ENCODE measurements at places on chromosomes 4 and X.

DNA sequence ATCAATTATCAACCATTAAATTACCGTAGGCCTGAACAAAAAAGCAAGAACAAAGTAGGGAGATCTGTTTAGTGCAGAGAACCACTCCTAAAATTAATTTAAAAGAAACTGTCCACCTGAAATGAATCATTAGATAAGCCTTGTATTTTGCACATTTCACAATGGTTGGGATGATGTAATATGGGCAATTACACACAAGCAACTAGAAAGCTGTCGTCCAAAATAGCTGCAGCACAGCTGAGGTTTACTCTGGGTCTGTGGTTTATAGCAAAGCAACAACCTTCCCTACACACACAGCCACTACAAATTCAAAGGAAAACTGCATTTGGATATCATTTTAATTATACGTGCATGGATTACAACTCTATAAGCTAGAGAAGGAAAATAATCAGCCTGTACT, 28.5 kb downstream of the PCDH19 start:
- DNase-seq = no peak

DNA sequence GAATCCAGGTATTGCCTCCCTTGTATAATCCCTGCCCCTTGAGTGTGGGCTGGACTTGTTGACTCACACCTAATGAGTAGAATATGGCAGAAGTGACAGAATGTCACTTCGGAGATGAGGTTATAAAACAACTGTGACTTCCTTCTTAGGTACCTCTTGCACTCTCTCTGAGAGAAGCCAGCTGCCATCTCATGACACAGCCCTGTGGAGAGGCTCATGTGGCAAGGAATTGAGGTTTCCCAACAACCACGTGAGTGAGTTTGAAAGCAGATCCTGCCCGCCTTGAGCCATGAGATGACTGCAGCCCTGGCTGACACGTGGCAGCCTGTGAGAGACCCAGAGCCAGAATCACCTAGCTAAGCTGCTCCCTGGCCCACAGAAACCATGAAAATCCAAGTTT, 13.5 kb downstream of the ASB11 start:
- no peak for DNase-seq

GRCh38 chr4:81032771-81033684, 2.5 kb downstream of the BMP3 start:
- DNase-seq = no peak

GRCh38 chr4:98566361-98567008, 91.9 kb downstream of the TSPAN5 start:
- no peak for DNase-seq

DNA sequence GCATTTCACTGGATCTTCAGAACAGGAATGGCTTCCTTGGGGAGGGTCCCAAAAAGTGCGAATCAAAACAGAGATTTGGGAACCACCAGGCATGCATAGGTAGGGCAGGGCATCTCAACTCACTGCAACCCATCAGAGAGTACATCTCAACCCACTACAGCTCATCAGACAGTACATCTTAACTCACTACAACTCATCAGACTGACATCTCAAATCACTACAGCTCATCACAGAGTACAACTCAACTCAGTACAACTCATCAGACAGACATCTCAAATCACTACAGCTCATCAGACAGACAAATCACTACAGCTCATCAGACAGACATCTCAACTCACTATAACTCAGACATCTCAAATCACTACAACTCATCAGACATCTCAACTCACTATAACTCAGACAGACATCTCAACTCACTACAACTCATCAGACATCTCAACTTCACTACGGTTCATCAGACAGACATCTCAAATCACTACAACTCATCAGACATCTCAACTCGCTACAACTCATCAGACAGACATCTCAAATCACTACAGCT, 47.5 kb upstream of the CLDN34 start:
- no peak for DNase-seq

DNA sequence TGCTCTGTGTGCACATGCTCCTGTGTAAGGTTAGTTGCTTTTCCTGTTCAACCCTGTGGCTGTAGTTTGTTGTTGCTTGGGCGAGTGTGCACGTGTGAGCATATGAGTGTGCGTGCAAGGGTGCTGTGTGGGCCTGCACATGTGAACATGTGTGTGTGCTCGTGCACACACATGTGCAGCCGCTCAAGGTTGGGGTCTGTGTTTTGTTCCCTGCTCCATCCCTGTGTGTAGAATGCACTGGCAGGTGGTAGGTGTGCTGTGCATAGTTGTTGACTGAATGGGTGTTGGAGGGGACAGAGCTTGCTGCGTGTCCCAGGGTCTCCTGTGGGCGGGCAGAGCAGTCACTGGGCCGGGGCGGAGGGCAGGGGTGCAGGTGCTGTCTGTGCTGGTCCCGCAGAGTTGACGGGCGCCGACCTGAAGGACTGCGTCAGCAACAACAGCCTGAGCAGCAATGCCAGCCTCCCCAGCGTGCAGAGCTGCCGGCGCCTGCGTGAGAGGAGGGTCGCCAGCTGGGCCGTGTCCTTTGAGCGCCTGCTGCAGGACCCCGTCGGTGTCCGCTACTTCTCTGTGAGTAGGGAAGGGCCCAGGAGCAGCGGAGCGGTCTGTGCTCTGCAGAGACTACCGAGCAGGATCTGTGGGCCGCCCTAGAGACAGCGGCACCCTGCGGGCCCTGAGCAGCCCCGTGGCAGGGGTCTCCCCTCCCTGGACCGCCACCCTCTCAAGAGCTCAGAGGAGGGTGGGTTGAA, 27.9 kb upstream of the HGFAC start:
- DNase-seq = no peak

DNA sequence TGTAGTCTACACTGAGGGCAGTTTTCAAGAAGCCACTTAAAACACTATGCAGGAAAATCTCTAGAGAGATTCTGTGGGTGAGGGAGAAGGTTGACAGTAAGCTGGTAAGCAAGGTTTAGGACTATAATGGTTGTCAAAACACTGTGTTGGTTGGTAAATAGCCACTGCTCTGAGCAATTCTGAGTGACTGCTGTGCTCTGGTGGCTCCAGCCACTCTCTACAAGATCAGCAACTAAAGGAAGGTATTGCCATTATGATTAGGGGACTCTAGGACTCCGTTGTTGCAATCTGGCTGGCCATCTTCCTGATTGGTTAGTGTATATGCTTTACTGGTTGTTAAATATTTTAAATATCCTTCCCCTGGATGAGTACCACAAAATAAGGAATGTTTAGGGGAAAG, 5.5 kb upstream of the FAM47E start:
- DNase-seq = no peak

DNA sequence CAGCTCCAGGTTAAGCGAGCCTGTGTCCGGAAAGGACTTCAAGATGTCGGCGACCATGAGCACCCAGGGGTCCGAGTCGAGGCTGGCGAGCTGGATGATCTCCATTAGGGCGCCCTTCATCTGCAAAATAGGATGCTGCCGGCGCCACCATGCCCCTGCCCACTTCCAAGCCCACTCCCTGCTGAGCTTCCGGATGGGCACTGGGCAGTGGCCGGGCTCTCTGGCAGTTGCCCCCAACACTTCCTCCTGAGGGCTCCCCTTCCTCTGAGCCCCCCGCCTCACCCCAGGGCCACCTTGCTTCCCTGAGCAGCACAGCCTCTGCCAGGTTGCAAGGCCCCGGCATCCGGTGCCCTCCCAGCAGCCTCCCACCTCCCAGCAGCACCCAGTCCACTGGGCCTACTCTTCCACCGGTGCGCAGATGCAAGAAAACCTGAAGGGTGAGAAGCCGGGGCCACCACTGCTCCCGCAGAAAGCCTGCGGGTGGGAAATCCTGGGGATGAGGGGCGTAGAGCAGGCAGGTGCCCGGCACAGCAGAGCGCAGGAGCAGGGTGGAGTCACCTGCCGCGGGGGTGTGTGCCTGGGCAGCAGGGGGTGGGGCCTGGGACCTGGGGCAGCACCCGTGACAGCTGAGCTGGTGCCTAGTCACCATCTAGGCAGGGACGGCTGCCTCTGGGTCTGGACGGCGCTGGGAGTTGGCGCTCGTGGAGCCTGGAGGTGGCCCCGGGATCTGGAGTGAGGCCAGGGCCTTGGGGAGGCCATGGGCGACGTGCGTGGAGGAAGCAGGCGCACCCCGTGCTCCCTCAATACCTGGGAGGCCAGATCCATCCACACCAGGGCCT, 17.0 kb downstream of the NELFA start:
- DNase-seq = no peak

DNA sequence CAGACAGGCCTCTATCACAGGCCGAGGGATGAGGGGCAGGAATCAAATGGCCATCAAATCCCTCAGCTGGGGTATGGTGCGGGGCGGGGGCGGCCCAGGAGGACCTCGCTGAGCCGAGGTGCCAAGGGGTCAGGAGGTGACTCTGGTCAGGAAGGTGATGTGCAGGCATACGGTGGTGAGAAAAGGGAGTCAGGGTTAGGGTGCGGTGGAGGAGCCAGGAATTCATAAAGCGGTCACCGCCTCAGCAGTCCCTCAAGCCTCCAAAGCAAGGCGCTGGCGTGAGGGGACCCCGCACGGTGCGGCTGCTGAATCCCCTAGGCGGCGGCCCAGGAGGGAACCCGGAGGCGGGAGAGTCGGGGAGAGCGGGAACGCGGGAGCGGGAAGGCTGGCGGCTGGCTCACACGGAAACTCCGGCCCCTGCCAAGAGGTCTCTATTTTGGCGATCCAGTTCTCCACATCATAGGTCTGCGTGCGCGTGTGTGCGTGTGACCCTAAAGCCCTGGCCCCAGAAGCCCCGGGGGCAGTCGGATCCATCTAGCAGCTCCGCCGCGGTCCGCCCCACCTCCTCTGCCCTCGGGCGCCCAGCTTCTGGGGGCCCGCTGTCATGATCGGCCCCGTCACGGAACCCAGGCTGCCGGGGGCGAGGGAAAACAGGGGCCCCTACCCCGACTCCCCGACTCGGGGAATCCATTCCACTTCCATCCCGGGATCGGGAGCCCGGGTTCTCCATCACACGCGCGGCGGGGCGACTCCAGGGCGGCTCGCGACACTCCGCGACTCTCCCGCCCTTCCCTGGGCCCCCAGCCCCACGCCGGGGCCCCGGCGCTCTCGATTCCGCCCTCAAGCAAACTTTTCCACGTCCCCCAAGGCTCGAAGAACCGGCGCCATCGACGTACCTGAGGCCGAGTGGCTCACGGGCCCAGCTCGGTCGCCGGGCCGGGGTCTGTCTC, 593 bp downstream of the ELF4 start:
- DNase-seq = no peak

GRCh38 chrX:69614886-69615285, 1.0 kb upstream of the EDA start:
- no peak for DNase-seq

- DNase-seq = no peak
These were observed 2.4 kb downstream of the SRD5A3 start for GRCh38 chr4:55348466-55348865.

GRCh38 chr4:159598602-159599001, 495.7 kb downstream of the RAPGEF2 start:
- DNase-seq = no peak

DNA sequence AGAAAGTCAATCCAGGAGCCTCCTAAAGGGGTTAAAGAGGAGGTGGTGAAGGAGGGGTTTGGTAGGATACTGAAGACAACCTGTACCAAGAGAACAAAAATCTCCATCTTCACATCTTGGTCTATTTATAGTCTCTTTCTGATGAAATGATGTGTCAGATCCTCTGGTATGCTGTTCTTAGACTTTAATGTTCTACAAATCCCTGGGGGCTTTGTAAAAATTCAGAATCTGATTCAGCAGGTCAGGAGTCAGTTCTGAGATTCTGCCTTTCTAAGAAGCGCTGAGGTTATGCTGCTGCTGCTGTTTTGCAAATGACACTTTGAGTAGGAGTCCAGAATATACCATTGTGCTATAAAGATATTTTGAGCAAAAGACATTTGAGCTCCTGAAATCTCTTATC, 172.9 kb upstream of the GLRA2 start:
- DNase-seq = no peak

DNA sequence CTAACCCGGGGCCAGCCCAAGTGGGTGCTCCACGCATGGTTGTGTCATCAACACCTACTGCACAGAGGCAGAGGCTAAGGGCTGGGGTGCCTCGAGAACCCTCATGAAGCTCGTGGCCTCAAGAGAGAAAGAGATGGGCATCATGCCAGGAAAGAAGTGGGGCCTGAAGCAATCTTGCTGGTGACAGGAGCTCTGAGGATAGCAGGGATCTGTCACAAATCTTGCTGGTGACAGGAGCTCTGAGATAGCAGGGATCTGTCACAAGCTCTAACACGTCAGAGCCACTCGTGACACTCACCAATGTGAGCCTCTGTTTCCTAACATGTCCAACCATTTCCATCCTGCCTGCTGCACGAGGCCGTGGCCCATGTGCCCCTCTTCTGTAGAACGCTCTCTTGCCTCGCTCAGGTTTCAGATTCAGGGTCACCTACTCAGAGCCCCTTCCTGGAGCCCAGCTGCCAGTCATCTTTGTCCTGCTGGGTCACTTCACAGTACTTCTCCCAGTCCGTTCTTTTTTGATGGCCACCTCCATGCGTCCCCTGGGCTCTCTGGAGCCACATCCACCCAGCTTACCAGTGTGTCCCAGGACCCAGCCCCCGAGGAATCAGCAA, 21.1 kb downstream of the PNMA6E start:
- DNase-seq = no peak

GRCh38 chr4:123418351-123418931, 21.8 kb downstream of the SPRY1 start:
- DNase-seq = no peak

GRCh38 chr4:125428832-125429231, 114.1 kb downstream of the FAT4 start:
- DNase-seq = no peak

DNA sequence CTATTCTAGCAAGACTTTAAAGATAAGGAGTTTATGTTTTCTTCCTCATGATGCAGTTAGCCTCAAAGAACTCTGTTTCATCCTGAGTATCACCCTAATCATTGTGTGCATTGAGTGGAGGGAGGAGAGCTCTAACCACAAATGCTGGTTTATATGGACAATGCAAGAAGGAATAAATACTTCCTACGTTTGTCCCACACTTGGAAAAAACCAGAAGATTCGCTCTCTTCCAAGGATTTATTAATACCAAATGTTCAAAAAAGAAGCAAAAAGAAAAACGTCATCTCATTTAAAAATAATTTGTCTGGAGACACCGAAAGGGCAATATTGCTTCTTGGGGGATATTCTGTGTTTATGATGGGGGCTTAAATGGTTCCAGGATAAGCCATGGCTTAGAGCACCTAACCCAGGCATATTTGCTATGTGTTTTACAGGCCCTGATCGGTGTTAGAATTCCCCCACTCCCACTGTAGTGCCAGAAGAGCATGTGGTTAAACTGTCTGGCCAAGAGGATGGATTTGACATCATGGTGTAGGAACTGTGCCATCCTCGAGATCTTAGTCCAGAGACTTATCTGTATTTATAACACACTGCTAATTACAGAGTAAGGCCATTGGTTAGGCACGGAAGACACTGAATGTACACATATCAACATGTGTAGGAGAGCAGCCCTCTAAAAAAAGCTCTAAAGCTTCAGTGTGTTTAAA, 227.2 kb downstream of the ANK2 start:
- no peak for DNase-seq

GRCh38 chrX:125681507-125681906, 361.8 kb downstream of the TEX13C start:
- no peak for DNase-seq

GRCh38 chr4:99878604-99879003, 15.6 kb downstream of the LAMTOR3 start:
- DNase-seq = no peak
